Stimulated activated CD4-positive, alpha-beta T cell treated with anti-CD3 and anti-CD28 coated beads, Interleukin-4, amount 100 ng/mL, for 4 hours (primary cell): ENCODE measurements at places on chromosomes 7 and 10.

DNA sequence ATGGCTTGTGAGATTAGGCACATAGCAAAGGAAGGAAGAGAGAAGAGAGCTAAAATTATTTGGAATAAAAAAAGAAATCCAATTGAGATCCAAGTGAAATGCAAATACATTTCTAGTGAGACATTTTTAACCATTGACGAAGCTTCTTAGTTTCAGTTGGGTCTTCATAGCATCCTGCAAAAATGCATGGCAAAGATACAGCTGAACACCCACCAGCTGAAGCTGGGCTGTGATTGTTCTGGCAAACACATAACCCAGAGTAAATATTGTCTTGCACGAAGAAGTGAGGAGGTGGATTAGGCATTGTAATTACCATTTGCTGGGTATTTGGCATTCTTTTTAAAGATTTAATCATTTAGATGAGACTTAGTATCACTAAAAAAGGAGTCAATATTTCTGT, 409.4 kb downstream of the GRM8 start:
- no peak for DNase-seq

GRCh38 chr10:97889461-97890265, 40.0 kb downstream of the GOLGA7B start:
- DNase-seq: no peak

DNA sequence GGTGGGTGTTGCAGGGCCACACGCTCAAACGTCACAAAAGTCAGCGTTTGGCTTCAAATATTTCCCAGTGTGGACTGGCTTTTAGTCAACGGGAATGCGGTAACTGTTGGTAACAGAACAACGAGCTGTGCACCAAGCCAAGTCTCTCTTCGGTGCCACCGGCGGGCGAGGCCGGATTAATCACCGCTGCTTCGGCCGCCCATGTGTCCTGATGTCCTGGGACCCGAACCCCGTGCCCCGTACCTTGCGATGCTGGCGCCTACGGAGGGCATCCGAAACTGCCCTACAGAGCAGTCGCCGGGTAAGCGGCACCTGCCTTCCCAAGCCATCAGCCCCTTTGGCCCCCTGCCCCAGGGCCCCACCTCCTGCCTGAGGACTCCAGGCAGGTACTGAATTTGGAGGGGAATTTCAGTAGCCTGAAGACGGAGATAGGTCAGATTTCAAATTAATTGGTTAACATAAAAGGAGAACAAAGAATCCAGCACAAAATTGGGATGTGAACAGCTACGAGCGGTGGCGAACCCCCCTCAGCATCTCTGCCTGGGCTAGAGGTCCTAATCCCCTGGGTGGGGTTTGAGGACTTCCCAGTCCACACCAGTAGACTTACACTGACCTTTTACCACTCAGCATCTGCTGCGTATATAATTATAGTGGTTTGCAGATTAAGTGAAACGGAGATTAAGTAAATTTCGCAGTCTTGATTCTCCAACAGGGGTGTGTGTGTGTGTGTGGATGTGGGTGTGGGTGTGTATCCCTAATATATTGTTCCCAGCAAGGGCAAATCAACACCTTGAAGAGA, at the start of gene LRRC72:
TSS of gene LRRC72 (plus strand) at position 84 of the 799 bp plus-strand sequence. CDS start at position 212, 128 bp downstream.
- DNase-seq: no peak

- DNase-seq: no peak
These were observed 1.8 kb downstream of the OIT3 start for GRCh38 chr10:72895236-72895850.

DNA sequence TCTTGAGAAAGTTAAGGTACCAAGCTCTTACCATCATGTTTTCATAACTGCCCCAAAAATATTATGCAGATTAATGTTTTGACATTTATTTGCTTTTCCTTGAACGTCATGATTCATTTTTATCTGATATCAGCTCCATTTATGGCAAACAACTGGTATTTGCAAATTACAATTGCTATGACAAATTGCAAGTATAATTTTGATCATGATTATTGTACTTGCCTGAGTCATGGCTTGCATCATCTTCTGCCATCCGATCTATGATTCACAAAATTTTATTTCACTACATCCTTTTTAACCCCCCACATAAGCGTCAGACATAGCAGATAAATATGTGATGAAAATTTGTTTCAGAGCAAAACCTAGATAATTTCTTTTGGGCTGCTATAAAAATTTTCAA, 155.0 kb downstream of the STK31 start:
- no peak for DNase-seq

- no peak for DNase-seq
These were observed 21.7 kb upstream of the NOM1 start for GRCh38 chr7:156927571-156928405.

- no peak for DNase-seq
These were observed 6.1 kb upstream of the ANKRD2 start for GRCh38 chr10:97566336-97566996.

GRCh38 chr10:22022257-22023032, 18.9 kb upstream of the DNAJC1 start:
- DNase-seq: peak; percentile 59

GRCh38 chr7:109235316-109235715, 665.6 kb downstream of the DNAJB9 start:
- no peak for DNase-seq

GRCh38 chr10:2232479-2232878, 495.2 kb upstream of the ADARB2 start:
- DNase-seq: no peak

DNA sequence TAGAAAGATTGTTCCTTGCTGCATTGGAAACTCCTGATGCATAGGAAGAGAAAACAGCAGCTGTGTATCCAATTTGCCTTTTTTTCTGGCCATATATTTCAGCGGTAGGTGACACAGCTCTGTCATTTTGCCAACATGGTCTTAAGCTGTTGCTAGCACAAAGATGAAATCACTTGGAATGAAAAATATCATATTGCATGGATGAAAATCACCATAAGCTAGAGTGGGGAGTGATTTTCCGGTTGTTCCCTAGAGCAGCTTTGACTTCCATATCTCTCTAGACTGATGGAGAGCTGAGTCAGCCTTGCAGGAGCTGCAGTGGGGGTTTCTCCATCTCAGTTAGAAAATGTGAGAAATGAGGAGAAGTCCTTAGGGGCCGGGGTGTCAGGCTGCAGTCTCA, 38.3 kb upstream of the BTBD16 start:
- DNase-seq: no peak

DNA sequence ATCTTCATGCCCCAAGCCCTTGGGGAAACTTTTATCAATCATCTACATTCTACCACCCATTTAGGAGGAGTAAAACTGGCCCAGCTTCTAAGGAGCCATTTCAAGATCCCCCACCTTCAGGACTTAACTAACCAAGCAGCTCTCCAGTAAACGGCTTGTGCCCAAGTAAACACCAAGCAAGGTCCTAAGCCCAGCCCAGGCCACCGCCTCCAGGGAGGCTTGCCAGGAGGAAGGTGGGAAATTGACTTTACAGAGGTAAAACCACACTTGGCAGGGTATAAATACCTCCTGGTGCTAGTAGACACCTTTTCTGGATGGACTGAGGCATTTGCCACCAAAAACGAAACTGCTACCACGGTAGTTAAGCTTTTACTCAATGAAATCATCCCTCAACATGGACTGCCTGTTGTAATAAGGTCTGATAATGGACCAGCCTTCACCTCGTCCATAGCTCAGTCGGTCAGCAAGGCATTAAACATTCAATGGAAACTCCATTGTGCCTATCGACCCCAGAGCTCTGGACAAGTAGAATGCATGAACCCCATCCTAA, 5.6 kb downstream of the AKR1B15 start:
- no peak for DNase-seq

DNA sequence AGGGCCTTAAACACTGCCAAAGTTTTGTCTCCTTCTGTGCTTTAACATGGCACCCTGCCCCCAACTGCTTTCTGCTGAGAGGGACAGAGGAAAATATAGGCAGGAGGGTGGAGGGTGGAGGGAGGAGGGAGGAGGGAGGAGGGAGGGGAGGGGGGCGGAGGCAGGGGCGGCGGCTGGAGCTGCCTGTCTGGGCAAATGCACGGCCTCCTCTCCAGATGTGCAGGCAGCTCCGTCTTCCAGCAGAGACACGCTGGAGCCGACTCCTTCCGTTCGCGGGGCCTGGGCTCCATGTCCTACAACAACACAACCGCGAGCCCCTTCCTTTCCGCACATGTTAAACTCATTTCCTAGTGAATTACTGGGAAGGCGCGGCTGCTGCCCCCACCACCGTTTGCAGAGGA, 14.2 kb downstream of the EBF3 start:
- no peak for DNase-seq

GRCh38 chr10:88975377-88975720, 15.2 kb upstream of the FAS start:
- DNase-seq: no peak

DNA sequence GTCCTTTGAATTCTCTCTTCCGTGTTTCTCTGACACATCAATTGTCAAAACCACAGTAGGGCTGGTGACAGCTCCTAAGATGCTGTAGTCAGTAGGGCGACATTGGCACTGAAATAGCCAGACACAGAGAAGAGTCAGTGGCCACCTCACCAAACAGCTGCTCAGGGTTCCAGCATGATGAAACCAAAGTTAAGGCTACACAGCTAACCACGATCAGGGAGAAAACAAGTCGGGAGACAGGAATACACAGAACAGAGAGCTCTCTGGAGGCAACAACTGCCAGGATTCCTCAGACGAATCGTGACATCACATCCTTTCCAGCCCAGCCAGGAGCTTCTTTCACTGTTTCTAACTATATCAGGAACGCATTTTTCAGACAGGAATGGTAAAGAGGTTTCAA, 922.2 kb downstream of the SORCS1 start:
- no peak for DNase-seq

GRCh38 chr10:30463944-30464451, 30.0 kb downstream of the MAP3K8 start:
- no peak for DNase-seq

- DNase-seq: no peak
These were observed 83.8 kb upstream of the DNAJC1 start for GRCh38 chr10:22087402-22087738.
